ENCODE measurements at places on chromosomes 11 and 22.

- peak; percentile 95 for DNase-seq
Measured at GRCh38 chr11:74948898-74949752, at the start of the genes SPCS2 and XRRA1. TSS of gene SPCS2 (plus strand) at chr11:74949266. CDS start at chr11:74949286, 20 bp downstream. TSS of gene XRRA1 (minus strand) at chr11:74949091. CDS start at chr11:74940878, 8,213 bp downstream.

- DNase-seq = no peak
Measured at GRCh38 chr11:70862093-70862492, 390.3 kb downstream of the SHANK2 start.

GRCh38 chr11:65648997-65649493, 11.1 kb downstream of the SIPA1 start:
- DNase-seq = no peak

GRCh38 chr11:124199702-124200101, 16.6 kb downstream of the OR10D3 start:
- DNase-seq = no peak

DNA sequence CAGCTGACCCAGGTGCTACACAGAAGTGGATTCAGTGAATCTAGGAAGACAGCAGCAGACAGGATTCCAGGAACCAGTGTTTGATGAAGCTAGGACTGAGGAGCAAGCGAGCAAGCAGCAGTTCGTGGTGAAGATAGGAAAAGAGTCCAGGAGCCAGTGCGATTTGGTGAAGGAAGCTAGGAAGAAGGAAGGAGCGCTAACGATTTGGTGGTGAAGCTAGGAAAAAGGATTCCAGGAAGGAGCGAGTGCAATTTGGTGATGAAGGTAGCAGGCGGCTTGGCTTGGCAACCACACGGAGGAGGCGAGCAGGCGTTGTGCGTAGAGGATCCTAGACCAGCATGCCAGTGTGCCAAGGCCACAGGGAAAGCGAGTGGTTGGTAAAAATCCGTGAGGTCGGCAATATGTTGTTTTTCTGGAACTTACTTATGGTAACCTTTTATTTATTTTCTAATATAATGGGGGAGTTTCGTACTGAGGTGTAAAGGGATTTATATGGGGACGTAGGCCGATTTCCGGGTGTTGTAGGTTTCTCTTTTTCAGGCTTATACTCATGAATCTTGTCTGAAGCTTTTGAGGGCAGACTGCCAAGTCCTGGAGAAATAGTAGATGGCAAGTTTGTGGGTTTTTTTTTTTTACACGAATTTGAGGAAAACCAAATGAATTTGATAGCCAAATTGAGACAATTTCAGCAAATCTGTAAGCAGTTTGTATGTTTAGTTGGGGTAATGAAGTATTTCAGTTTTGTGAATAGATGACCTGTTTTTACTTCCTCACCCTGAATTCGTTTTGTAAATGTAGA, 1.7 kb downstream of the MALAT1 start:
- DNase-seq = no peak

DNA sequence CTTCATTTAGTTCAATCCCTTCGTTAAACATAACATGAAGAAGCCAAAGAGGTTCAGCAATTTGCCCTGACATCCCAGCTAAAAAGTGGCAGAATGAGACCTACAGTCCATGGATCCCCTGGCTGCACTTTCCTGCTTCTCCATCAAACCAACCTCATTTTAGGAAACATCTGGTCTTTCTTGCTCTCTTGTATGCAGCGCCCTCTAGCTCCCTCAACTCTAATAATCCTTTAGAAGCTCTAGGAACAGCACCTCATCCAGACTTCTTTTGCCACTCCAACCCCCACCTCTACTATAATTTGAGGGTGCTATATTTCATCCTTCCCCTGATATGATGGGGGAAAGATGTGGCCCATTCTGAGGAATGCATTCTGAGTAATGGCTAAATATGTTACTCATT, 7.4 kb downstream of the CNTF start:
- DNase-seq = no peak

DNA sequence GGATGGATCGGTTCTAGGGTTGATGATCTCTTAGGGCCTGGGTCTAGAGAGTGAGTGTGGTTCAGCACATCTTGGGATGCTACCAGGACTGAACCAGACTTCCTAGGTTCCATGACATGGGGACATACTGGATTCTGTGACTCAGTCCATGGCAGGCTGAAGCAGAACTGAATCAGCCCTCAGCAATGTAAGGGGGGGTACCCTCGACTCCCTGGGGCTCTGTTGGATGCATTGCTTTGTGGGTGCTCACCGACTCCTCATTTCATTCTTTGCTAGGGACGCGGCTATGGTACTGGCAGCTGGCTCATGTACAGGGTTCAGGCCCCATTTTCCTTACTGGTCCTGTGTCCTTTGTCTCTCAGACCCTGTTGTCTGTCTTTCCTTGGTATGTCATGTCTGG, 733 bp upstream of the GRAMD1B start:
- DNase-seq = no peak

DNA sequence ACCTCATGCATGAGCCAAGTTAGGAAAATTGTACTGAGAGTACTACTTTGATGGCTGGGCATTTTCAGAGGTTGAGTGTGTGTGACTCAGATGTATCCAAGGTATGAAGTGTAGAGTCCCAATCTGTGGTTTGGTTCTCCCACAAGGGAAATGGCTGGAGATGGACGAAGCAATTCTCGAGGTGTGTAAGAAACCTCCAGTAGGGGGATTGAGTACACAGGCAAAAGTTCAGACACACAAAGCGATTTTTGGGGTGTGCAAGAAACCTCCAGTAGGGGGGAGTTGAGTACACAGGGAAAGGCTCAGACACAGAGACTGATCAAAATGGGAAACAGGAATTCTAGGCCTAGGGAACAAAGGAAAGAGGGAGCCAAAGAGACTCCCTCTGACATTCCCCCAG, 1536.3 kb downstream of the FAM181B start:
- DNase-seq = no peak

DNA sequence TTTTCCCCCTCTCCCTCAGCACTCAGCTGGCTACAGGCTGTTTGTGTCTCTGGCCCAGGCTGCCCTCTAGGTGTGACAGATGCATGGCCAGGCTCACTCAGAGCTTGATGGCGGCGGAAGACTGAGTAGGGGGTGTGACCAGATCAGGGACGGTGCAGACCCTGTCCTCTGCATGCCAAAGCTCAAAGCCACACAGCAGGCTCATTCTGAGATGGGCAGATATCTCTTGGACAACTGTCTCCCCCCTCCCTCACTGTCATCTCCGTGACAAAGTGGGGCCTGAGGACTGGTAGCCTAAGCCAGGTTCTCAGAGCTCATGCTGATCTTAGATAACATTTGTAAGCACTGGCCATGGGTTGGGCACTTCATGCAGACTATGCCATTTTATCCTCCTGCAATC, 231.3 kb downstream of the DSCAML1 start:
- no peak for DNase-seq

DNA sequence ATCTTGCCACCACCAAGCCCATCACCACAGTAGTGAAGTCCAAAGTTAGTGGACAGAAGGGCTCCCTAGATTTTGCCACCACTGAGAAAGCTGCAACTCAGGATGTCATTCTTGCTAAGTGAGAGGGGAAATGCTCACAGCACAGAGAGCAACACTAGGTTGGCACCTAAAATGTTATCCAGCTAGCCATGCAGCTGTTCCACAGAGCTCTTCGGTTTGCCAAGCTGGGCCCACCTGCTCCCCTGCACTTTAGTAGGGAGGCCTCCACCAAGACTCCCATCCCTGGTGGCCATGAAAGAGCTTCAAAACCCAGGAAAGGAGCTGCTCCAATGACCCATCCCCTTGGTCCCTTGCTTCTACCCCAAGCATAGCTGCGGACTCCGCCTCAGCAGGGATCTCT, 63.8 kb downstream of the TRIM29 start:
- DNase-seq = no peak

DNA sequence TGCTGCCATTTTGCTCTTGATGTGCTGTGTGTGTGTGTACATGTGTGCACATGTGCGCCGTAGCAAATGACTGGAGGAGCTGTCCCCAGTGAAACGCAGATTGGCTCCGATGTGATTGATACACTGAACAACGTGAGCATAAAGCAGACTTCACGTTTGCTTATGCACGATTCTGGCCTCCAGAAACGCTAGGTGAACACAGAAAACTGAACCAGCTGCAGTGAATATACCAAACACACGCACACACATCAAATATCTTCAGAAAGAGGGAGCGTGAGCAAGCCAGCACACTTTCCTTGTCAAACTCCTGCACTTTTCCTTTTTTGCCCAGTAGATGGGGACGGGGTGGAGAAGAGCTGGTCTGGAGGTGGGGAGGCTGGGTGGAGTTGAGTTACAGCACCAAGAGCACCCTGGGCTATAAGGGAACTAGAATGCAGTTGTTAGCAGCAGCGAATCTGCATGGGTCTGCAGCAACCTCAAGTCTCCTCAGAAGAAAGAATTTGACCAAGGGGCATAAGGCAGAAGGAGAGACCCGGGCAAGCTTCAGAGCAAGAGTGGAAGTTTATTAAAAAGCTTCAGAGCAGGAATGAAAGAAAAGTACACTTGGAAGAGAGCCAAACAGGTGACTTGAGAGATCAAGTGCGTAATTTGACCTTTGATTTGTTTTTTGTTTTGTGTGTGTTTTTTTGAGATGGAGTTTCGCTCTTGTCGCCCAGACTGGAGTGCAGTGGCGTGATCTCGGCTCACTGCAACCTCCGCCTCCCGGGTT, 77.8 kb upstream of the CADM1 start:
- no peak for DNase-seq

DNA sequence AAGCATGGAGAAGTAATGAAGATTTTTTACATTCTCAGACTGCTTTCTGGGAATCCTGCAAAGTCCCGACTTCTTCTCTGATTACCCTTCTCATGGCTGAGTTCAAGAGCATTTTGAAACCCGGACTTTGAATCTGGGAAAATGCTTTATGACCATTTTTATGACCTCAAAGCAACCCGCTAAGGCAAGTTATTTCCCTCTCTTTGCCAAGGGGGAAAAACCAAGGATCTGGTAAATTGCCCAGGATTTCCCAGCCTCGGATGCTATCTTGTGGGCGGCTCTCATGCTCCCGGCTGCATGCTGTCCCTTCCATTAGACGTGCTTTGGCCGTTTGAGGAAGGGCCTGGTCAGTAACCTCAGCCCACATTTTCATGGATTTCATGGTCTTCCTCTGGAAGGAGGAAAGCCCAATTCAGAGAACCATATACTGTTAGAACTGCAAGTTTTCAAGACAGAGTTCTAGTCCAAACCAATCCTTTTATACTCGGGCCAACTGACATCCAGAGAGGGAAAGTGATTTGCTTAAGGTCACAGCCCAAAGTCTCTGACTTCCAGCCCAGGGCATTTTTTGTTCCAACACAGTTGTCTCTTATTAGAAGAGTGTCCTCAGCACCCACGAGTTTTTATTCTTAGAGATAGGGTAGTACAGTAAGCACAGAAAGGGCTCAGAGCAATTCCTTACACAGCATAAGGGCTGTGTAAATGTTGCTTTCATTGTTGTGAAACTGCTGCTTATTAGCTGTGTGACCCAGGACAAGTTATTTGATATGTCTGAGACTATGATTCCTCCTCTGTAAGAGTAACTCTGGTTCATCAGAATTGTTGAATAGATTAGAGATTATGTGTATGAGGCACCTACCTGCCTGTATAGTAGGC, 77.4 kb downstream of the NAV2 start:
- no peak for DNase-seq

GRCh38 chr22:31308181-31308580, 15.9 kb upstream of the PIK3IP1 start:
- DNase-seq = no peak

DNA sequence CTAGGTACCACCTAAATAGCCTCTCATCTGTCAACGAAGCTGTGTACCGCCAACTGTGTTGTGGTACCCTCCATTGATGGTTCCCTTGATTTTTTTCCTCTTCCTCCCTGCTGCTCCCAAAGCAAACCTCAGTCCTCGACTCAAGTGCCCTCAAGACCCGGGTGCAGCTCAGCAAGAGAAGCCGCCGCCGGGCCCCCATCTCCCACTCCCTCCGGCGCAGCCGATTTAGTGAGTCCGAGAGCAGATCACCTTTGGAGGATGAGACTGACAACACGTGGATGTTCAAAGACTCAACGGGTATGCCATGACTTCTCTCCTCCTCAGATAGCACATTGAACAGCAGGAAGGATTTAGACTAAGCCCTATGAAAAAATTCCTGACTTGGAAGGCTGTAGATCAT, 22.4 kb upstream of the CRYBB3 start:
- DNase-seq = no peak

- DNase-seq = no peak
Measured at GRCh38 chr11:105867742-105868141, 154.3 kb downstream of the MSANTD4 start.

- DNase-seq = no peak
Measured at GRCh38 chr22:48076008-48076407, 1313.6 kb downstream of the TBC1D22A start.

DNA sequence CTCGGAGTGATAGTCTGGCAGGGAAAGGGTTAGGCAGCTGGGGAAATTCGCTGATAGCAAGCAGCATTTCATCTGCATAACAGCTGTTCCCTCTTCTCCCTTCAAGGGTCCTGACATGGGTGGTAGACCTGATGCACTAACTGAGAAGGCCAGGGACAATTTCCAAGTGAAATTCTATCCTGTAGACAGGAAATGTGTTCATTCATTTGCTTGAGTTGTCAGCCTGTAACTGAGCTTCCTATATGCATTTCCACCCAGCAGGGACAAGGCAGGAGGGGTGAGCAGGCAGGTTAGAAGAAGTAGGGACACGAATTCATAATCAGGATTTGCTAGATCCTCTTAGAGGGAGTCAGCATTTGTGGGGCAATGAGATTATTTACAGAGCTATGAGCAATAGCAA, 154.3 kb upstream of the NCAM1 start:
- no peak for DNase-seq

DNA sequence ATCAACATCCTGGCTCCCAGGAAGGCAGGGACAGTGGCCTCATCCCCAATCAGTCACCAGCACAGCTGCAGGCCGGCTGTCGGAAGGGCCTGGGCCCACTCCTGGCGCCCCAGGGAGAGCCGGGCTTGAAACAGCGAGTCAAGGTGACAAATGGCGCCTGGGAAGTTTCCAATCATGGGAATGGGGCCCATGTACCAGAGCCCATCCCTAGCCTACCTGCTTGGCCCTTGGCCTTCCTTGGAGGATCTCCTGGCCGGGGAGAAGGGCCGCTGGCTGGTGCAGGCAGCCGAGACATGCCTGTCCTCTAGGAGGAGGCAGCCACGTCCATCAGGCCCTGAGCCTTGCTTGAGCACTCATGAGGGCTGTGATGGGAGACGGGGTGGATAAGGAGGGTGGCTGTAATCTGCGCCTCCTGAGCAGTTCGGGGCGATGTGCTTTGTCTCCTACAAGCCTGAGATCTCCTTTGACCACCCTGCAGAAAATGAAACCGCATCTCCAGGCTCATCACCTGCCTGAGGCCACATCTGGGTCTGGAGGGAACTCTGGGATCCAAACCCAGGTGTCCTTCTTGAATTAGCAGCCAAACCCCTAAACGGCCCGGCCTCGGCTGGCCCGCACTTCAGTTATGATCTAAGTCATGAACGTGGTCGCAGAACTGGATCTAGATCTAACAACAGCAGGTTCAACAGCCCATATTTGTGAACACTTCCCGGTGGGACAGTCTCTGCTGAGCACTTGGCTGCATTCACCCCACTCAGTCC, 862.0 kb downstream of the TBC1D22A start:
- DNase-seq = no peak

Data from brain pericyte (primary cell).